ENCODE measurements at places on chromosomes 2 and 18.

DNA sequence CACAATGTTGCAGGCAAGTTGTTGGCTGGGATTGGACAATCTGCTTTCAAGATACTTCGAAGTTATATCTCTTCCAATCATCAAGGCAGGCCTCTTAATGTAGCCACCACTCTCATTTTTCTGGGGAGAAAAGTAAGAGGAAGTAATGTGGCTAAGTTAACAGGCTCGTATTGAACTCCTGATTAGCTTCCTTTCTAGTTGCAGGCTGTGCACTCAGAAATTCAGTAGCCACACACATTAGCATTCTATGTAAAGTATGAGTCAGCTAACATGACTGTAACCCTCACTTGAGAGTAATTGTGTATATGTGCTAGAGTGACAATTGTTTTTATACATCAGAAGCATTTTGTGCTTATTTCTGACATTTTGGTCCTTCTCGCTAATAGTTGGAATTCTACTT lies 3.3 kb downstream of the TWSG1 start:
- DNase-seq, result no peak

GRCh38 chr18:44107187-44107586 lies 573.5 kb upstream of the SETBP1 start:
- DNase-seq, result no peak

GRCh38 chr18:49342690-49343089 lies 117.8 kb downstream of the DYM start:
- no peak for DNase-seq

GRCh38 chr18:73861771-73862170 lies 285.9 kb downstream of the FBXO15 start:
- DNase-seq, result no peak

- DNase-seq, result no peak
Observed at GRCh38 chr2:134108113-134108512, 145.8 kb upstream of the MGAT5 start.

GRCh38 chr2:109619032-109619615 lies 5.0 kb downstream of the SOWAHC start:
- no peak for DNase-seq

DNA sequence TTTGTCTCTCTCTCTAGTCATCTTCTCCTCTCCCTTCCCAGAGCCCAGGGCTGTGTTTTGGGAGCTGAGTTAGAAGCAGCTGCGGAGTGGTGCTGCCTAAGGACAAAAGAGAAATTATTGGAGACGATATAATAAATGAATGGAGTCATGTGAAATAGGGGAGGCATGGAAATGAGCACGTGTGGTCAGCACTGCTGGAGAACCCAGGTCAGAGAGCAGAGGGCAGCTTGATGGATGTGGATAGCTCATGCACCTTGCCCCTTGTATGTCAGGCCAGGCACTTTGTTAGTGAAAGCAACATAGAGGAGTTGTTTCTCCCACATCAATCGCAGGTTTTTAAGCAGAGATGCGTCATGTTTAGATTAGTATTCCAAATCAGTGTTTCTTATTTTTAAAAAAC lies 15.7 kb downstream of the TTR start:
- no peak for DNase-seq
